Naive thymus-derived CD8-positive, alpha-beta T cell (primary cell): ENCODE measurements at places on chromosomes 7 and 10.

GRCh38 chr7:142615508-142615907 is 133.8 kb upstream of the PRSS1 start:
- no peak for DNase-seq

- DNase-seq, result no peak
Observed at GRCh38 chr10:26485150-26485941, 47.2 kb downstream of the APBB1IP start.

- DNase-seq, result no peak
Observed at GRCh38 chr10:34444223-34445183, 370.6 kb downstream of the PARD3 start.

DNA sequence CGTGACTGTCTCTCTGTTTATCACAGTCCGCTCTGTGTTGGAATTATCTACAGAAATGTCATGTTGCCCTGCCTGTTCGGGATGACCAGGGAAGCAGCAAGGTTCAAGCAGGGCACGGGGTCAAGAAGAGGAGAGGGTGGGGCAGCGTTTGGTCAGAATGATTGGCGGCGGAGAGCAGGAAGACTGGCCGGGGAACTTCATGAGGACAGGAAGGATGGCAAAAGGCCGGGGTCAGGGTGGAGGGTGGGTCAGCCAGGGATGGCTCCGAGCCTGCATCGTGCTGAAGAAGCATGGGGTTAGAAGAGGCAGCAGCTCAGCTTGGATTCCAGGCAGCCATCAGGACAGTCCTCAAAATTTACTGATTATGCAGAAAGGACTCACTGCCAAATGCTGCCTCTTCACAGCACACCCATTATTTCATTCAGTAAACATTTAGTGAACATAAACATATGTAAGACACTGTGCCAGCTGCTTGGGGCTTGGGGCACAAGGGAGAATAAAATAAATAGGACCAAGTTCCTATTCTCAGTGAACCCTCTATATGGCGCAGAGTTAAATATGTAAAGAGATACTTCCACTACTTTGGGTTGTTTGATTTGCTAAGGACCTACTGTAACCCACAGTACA is 42.8 kb downstream of the WNT2 start:
- no peak for DNase-seq

DNA sequence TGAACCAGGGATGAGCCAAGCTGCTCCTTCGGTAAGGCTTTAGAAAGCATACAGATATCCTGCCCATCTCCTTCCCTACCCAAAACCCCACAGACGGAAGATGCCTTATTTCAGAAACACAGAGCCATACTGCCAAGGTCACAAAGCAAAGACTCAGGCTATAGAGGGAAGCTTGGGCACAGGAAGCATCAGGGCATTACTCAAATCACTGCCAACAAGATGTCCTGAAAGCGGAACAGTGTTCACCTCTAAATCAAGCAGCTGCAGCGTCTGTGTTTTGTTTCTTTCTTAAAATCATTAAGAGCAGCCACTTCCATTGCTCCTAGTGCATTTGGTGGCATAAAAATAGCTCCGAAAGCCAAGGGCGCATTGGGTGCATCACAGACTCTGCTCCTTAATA is 307.3 kb downstream of the SORCS1 start:
- DNase-seq, result no peak

GRCh38 chr7:104130726-104131125 is 77.1 kb downstream of the ORC5 start:
- no peak for DNase-seq

DNA sequence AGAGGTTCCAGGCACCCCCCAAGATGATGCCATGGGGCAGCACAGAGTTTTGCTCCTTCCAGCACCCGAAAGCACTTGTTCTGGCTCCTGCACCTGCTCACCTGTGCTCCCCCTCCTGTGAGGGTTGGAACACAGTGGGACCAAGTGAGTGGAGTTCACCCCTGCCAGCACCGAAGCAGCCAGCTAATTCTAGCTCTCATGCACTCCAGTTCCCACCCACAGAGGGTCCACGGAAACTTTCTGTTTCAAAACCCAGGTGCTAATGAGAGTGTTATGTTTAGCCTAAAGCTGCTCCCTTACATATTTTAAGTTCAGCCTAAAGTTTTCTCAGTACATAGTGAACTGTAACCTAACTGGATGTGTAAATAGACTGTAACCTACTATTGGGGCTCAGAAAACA is 42.6 kb upstream of the SLC35G1 start:
- DNase-seq, result no peak

- DNase-seq, result no peak
Observed at GRCh38 chr10:76839276-76839675, 798.3 kb downstream of the KCNMA1 start.

GRCh38 chr10:131216681-131217230 is 94.8 kb downstream of the TCERG1L start:
- DNase-seq, result no peak

DNA sequence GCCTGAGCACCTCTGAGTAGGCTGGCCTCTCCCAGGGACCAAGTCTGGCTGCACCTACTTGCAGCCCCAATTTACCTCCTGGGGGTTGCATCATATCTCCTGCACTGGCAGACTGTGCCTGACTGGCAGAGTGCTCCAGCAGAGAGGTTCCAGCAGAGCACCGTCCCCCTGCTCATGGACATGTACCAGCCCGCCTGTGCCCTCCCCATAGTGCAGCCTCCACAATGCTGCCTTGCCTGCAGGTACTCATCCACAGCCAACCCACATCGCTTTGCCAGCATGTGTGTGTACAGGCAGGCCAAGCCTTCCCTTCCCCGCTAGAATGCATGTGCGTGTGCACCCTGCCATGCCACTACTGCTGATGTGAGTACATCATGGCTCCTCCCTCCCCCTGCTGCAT is 105.5 kb upstream of the NPSR1 start:
- DNase-seq, result no peak

- no peak for DNase-seq
Observed at GRCh38 chr10:69846293-69846921, 44.7 kb downstream of the COL13A1 start.

- no peak for DNase-seq
Observed at GRCh38 chr10:32070645-32071044, 14.4 kb upstream of the KIF5B start.

DNA sequence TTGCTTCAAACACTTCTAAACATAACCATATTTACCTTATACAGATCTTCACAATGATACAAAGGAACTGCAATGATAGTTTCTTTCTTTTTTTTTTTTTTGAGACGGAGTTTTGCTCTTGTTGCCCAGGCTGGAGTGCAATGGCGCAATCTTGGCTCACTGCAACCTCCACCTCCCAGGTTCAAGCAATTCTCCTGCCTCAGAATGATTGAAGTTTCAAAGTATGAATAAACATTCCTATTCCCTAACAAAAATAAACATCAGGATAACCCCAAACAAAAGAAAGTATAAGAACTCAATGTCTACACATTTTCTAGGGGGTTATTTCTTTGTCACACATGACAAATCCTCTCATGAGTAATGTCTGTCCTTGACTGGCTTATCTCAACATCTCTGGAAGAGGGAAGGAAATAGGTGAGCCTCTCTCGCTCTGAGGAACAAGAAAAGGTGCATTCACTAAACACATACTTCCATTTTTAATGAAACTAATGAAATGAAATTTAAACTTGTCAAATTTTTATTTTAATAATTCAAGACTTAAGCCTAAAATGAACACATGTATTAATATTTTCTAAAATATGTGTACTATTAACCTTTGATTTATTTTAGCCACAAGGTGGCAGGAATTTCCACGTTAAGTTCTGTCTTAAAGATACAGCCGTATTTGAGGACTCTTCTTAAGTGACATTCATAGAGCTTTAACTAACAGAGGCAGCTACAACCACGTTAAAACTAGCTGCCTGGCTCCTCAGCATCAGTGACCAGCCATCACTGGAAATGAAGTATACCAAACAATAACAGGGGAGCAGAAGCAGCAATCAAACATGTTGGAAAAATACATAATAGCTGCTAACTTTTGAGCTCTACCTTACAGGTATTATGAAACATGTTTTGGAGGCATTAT is 58.3 kb downstream of the MALSU1 start:
- DNase-seq, result no peak

- DNase-seq, result no peak
Observed at GRCh38 chr10:77357611-77358310, 279.8 kb downstream of the KCNMA1 start.

- DNase-seq, result no peak
Observed at GRCh38 chr7:15175152-15175551, 272.6 kb upstream of the DGKB start.

GRCh38 chr10:93299606-93300287 is 182.4 kb downstream of the MYOF start:
- DNase-seq, result no peak

GRCh38 chr10:14654821-14655382 is 119.8 kb downstream of the FAM107B start:
- no peak for DNase-seq

GRCh38 chr10:22633106-22633505 is 81.3 kb downstream of the PIP4K2A start:
- DNase-seq, result no peak

DNA sequence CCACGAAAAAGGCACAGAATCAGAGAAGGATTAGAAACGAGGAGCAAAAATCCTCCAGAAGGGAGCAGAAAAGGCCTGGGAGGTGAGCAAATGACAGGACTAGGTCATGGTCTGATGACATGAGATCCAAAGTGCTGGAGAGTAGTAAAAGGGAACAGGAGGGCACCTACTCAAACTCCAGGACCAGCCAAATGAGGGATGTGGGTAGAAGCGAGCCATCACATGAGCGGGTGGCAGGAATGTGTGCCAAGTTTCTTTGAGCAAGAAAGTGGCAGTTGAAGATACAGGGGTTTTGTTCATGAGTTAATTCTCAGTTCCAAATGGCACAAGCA is 112.6 kb downstream of the RNF32 start:
- no peak for DNase-seq

- DNase-seq, result no peak
Observed at GRCh38 chr7:379456-380138, 89.6 kb downstream of the FOXL3 start.

DNA sequence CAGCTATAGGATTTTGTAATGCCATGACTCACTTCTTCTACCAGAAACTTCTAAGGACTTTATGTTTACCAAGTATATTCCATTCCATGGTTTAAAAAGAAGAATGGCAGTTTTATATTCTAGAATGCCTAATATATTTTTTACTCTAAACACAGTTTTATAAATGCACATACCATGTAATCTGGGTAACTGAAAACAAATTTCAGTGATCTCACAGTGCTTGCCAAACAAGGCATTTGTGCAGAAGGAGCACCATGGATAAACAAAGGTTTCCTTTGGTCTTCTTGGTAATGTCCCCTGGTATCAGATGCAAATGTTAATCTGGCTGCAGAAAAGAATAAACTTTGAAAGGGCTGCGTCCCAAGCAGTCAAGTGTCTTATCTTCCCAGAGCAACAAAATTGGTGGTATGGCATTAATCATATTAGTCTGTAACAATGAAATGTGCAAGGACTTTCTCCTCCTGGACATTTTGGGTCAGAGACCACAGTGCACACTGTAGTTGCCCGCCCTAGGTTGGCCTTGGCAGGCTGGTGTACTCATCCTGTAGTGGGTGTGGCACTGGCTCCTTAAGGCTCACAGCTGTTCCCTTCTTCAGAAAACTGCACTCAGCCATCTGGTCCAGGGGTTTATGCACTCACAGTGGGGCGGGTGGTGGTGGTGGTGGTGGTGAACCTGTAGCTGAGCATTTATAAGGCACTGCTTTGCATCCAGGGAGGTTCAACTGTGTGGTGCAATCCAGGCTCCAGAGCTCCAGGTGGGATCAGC is 56.7 kb downstream of the LAMB4 start:
- DNase-seq, result no peak

DNA sequence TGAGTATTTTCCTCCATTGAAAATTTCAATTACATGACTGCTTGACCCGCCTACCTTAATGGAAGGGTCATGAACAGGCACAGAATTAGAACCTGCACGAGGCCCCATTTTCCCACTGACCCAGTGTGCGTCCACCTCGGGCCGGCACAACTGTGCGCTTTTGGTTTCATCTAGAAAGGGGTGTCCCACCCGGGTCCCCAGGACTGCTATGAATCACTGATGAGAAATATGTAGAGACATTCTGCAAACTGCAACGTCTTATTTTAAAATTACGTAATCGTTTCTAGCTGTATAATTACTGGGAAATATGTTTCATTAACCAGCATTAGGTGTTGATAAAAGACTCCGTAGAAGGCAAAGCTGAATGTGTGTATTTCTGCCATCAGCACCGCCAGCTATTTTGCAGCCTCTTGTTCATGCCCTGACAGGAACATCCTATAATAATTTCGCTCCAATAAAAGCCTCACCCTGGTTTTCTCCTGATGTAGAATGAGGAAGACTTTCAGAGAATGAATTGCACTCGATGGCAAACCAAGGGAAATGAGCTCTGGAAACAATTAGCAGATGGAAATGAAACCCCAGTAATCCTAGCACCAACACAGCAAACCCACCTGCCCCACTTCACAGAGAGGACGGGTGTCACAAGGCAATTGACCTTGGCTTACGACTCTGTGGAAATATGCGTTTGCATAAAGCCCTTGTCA is 562.1 kb downstream of the DNAJB6 start:
- DNase-seq, result no peak

DNA sequence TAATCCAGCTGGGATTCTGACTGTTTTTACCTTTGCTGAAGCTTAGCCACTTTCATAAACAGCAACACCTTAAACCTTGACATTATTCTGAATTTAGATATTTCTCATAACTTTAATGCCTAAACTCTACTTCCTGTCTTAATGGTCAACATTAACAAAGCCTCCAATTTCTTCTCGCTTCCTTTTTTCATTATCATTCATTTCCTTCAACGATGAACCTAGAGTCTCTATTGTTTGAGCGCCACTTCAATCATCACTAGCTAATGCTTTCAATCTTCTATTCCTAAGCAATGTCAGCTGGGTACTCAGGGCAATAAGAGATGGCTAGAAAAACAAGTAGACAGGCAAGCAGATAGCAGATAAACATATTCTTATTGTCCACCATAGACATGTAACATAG is 96.6 kb upstream of the TMEM196 start:
- DNase-seq, result no peak

DNA sequence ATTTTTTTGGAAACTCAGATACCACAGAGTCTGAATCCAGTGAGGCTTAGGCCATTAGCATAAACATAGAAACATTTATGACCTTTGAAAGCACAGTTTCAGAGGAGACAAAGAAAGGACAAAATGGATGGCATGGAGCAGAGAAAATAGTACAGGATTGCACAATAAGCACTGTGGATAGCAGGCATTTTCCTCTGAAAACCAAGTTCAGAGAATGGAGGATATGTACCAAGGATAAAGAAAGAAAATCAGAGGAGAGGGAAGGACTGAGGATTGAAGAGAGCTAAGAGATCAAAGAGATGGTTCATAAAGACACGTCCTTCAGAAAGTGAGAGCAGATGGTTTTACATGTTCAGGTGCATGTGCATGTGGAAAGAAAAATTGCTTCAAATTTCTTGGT is 707.2 kb upstream of the CELF2 start:
- no peak for DNase-seq

DNA sequence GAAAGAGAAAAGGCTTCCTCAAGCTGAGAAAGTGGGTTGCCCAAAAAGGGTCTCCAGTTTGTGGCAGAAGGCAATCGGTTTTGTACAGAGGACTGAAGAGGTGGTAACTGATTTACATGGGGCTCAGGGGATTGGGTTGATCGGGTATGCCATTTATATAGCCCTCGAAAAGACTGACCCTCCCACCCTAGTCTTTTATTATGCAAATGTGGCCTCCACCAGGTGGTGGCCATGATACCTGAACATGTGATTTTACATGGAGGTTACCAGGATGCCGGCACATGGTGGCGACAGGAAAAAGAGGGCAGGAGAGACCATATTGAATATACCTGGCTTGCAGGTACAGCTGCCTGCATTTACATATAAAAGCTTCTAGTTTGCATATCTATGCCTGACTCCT is 36.7 kb downstream of the ATE1 start:
- DNase-seq, result no peak
